Activated T-helper 17 cell treated with anti-CD3 and anti-CD28 coated beads, Interleukin-2, amount 50 U/mL, for 72 hours (primary cell): ENCODE measurements at places on chromosomes 13 and 19. TPM values are rescaled to one million over a fixed set of nuclear protein-coding genes. Genes with fewer than 3 reads are reported as not detected.

- ATAC-seq, result no peak
Measured at GRCh38 chr13:41232578-41233480, 30.5 kb downstream of the MTRF1 start.

Gene PLK5
- not detected for total RNA-seq

GRCh38 chr13:102870677-102871415 lies 25.0 kb downstream of the ERCC5 start:
- ATAC-seq, result peak; percentile 35

DNA sequence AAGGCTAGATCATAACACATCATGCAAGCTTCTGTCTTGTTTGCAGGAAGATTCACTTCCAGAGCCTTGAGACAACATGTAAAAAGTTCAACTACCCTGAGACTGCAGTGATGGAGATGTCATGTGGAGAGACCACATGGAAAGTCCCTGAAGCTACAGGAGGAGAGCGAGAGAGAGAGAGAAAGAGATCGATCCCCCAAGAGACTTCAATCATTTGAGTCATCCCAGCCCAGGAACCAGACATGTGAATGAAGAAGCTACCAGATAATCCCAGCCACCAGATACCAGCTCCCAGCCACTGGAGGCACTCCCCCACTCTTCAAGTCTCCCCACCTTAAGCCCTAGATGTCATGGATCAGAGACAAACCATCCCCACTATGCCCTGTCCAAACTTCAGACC lies 10.7 kb upstream of the EVI5L start:
- no peak for ATAC-seq

DNA sequence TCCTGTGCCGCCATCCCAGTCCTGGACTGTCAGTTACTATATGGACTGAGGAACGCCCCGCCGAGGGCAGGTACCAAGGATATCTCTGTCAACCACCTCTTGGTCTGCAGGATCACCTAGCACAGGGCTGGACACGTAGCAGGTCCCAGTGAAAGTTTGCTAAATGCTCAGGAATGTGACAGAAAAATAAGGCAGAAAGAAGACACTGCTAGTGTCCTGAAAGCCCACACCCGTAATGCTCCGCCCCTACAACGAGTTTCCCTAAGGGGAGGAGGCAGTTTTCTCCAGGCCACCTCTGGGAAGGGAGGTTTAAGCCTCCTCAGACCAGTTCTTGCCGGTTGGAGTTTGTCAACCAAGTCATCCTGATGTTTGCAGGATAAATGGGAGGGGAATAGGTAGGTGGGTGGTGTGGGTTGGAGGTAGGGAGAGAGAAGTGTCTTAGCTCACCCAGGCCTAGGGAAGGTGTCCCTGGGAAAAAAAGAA lies 1.7 kb upstream of the SERTAD3 start:
- ATAC-seq, result no peak

DNA sequence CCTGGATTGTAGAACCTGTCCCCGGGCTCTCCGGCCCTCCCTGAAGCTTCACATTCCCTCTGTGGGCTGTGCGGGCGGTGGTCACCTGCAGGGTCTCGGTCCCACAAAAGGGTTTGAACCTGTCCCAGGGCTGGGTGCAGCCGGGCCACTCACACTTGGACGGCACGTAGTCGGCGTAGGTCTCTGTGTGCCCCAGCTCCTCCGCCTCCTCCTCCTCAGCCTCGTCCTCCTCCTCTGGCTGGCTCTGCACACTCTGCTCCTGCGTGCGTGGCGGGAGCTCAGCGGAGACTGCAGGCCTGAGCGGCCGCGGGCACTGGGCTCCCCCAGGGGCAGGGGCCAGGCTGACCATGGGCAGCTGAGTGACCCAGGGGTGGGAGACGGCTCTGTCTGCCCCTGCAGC lies 19.6 kb downstream of the GPX4 start:
- peak; percentile 3 for ATAC-seq

Gene AP1M2
- not detected for total RNA-seq

Gene PSG1
- total RNA-seq, result 0.58 TPM

GRCh38 chr19:13935765-13936510 lies 2.3 kb downstream of the PODNL1 start:
- no peak for ATAC-seq

- no peak for ATAC-seq
Measured at GRCh38 chr13:25860265-25860664, 191.6 kb downstream of the SHISA2 start.

DNA sequence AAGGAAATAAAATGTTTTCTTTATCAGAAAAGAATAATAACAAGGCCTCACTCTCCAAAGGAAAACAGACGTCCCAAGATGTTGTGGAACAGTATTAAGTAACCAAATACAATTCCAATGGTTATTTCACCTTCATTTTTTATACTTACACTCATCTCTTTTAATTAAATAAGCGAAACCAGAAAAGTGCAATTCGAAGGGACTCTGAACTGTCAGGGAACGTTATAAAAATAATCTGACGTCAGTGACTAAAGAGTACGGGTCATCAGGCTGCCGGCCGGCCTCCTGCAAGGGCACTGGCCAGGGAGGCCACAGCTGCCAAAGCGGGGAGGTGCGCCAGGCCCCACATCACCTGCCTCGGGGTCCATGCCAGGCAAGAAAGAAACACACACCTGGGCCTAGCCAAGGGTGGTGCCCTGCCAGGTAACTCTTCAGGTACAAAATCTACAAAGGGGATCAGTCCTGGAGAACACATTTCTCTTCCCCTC lies 61.2 kb downstream of the CDADC1 start:
- no peak for ATAC-seq

Gene CGB2
- not detected for total RNA-seq

DNA sequence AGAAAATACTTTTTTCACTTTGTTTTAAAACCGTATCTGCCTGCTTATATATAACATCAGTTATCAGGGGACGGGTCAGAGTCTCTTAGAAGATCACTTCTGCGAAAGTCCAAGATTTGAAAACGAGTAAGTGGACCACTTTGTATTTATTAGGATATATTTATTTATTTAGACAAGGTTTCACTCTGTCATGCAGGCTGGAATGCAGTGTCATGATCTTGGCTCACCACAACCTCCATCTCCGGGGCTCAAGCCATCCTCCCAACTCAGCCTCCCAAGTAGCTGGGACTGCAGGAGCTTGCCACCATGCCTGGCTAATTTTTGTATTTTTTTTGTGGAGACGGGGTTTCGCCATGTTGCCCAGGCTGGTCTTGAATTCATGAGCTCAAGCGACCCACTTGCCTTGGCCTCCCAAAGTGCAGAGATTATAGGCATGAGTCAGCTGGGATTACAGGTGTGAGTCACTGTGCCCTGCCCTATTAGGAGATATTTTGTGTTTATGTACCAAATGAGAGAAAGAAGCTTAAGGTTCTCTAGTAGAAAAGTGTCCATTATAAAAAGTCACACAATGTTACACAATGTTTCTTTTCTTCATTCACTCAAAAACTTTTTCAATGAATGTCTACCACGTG lies 39.5 kb downstream of the RASL11A start:
- ATAC-seq, result no peak

- ATAC-seq, result no peak
Measured at GRCh38 chr13:93721483-93721882, 494.9 kb downstream of the GPC6 start.

Gene CNOT3
- total RNA-seq, result 51.4 TPM

Gene FFAR2
- not detected for total RNA-seq
